Heart right ventricle (tissue), 16 donors: ENCODE measurements at places on chromosomes 1 and 21.

GRCh38 chr1:94382201-94382600 lies 36.0 kb upstream of the ABCD3 start:
- DNase-seq, result no peak

- no peak for DNase-seq
Measured at GRCh38 chr21:42411197-42411869, 7.6 kb downstream of the UBASH3A start.

GRCh38 chr1:20321573-20321972 lies 30.9 kb downstream of the VWA5B1 start:
- DNase-seq, result no peak

DNA sequence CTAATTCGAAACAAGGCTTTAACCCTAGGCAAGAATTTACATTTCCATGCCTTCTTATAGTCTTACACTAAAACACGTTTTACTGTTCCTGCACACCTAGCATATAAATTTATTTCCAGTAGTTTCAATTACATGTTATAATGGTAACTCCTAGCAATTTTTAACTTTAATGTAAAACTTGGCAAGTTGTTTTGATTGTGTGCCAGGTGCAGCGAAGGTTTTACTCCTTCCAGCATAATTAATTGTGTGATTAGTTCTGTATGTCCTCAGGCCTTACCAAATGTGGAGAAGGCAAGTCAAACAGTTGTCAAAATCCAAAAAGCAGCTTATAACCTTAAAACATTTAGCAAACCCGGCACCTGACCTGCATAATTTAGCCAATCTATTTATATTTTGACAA lies 114.8 kb downstream of the KCNK1 start:
- no peak for DNase-seq

GRCh38 chr1:26696119-26696653 lies 371 bp downstream of the ARID1A start:
- DNase-seq, result no peak

DNA sequence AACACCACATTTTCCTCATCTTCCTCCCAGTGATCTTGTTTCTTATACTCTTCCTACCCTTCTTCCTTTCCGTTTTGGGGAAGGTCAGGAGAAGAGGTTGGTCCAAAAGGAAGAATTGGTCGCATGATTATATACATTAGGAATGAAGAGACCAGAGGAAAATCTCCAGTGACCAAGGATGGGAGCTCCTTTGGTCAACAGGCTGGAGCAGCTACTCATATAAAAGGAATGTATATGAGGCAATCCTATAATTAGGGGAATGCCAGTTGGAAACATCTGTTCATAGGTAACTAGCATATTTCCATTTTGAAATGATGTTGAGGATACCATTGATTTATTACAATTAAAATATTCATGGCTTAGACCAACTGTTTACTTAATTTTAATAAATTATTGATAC lies 114.5 kb downstream of the LRRC40 start:
- DNase-seq, result no peak

DNA sequence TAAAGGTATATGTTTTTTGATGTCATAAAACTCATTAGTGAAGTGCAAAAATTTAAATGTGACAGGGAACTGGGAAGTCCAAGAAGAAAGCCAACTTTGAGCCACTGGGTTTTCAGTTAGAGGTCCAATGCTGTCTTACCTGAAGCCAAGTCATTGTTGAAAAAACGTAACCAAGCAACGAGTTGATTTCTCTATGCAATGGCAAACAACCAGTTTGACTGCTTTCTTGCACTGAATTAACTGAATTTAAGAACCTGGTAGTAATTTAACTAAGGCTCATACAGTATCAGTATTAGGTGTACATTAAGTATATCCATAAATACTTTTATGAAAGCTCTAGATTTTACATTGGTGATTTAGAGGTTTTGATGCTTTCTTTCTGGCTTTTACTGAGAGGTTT lies 20.2 kb upstream of the S1PR1 start:
- no peak for DNase-seq

GRCh38 chr1:7615138-7615537 lies 156.0 kb upstream of the VAMP3 start:
- DNase-seq, result no peak

- no peak for DNase-seq
Measured at GRCh38 chr1:1937549-1938275, 18.6 kb upstream of the TMEM52 start.

- DNase-seq, result peak; percentile 67
Measured at GRCh38 chr1:39671793-39672550, at the start of gene NT5C1A. NT5C1A (minus strand) TSS chr1:39672107; CDS start chr1:39672038, 69 bp downstream.

DNA sequence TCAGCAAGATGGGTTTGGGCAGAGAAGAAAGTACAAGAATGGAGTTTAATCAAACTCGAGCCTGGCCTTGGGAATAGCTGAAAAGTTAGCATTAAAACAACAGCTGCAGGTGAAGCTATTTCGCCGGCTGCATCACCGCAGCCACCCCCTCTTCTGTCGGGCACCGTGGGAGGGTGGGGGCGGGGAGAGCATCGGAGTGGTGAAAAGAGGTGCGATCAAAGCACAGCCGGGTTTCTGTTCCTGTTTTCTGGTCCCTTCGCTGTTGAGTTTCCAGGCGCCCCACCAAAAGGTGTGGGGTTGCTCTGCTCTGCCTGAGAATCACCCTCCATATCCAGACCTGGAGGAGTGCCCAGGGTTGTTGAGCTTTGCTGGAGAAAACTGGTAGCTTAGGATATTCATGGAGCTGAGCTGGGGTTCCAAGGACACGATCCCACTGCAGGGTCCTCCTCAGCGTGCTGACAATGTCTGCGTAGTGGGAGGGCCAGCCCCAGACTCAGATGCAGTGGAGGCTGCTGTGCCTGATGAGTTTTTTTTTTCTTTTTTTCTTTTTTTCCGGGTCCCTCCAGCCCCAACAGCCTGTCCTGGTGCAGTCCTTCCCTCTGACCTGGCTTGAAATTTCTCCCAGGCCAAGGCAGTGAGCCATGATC lies 127.5 kb upstream of the C1orf174 start:
- DNase-seq, result no peak

- no peak for DNase-seq
Measured at GRCh38 chr1:169902751-169903150, 9.1 kb upstream of the SCYL3 start.

DNA sequence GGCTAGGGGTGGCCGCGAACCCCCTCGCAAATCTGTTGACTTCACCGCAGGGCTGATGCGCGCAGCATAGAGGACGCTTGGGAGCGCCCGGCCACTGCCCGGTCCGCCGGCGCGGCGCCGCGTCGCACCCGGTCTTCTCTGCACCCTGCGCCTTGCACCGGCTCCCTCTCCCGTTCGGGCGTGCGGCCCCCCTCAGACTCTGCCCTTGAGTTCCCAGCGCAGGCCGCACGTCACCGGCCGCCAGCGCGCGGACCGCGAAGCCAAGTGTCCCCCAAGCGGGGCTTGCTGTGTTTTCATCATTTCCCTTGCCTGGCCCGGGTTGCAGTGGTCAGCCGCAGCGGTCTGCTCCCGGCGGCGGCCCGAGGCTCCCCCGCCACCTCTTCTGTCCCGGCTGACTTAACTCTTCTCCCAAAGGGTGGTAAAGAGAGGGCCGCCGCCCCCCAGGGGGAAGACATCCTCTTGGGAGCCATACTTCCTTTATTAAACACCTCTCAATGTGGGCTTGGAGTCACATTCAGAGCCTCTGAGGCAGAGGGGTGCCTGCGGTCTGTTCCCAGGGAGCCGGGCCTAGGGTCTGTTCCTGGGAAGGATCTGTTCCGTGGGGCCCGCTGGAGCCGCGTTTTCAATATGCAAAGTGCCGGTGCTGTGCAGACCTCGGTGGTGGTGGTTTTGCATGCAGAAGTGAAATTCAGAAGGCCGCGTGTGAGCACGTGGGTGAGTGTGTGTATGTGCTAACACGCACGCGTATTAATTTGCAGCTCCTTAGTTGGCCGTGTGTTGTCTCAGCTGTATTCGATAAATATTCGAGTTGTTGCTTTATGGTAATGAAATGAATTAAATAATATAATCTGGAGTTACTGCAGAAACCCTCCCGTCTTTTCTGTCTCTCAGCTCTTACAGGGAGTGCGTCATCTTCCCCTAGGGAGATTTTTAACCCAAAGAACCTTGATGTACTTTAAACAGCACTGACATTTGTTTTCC lies 17.6 kb downstream of the PBX1 start:
- DNase-seq, result peak; percentile 18

DNA sequence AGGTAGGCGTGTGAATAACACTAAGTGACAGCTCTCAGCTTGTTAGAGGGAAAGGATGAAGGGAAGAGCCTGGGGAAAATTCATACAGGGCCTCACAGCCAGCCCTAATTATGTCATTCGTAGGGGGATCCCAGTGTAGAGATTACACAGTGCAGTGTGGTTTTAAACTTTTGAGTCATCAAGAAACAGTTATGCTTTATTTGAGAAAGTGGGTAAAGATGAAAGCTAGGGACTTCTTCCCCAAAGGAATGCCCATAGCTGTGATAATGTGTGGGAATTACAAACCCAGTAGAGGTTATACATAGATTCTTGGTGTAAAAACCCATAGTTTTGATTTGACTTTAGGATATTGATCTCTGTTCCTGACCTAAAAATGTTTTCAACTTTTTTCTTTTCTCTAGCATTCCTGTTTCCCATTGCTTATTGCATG lies 1.9 kb downstream of the TTF2 start:
- no peak for DNase-seq

GRCh38 chr1:152034654-152035538 lies 1.9 kb downstream of the S100A11 start:
- peak; percentile 48 for DNase-seq

DNA sequence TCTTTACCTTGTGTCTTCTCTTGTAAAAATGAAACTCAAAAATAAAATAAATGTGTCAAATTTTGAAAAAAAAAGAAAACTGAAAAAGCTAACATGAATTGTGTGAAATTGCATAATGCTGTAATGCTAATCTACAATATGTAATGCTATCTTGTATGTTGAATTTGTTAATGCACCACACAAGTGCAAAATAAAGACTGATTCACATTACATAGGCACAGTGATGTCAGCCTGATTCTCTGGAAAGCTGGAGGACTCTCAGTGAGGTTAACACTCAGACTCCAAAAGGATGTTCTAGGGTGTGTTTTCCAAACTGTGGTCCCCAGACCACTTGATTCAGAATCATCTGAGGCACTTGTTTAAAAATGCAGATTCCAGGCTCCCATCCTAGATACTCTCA lies 25.6 kb downstream of the SYT11 start:
- DNase-seq, result no peak

DNA sequence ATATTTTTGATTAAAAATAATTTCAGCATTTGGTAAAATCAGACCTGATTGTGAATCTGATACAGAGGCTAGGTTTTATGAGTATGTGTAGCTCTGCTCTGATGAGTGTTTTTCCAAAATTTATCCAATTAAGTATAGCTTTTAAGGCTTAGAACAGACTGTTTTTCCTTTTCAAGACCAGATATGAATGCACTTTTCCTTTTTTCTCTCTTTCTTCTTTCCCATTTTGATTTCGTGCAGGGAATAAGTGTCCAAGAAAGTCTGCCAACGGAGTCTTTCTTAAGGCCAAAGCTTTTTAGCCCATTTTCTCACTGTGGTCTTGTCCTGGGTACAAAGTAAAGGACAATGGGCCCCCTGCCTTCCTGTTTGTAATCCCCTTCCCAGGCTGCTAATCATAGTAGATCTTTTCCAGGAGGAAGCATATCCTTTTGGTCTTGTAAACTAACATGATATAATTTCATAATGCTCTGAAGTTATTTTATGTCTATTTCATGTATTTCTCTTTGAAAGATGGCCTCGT lies 2.9 kb downstream of the KIF1B start:
- DNase-seq, result no peak

DNA sequence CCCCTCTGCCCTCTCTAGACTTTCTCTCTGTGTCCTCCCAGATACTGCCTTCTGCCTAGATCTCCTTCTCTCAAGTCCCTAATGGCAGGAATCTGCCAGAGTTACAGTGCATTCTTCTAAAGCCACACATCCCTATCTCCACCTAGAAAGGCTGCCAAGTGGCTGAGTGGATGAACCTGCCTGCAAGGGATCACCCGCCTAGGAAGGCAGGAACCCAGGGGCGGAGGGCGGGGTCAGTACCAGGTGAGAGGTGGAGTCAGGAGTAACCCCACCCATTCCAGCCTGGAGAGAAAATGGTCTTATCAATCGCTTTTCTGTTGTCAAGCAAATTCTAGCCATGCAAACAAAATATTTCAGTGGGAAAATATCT lies 60.8 kb downstream of the BCAR3 start:
- DNase-seq, result no peak

DNA sequence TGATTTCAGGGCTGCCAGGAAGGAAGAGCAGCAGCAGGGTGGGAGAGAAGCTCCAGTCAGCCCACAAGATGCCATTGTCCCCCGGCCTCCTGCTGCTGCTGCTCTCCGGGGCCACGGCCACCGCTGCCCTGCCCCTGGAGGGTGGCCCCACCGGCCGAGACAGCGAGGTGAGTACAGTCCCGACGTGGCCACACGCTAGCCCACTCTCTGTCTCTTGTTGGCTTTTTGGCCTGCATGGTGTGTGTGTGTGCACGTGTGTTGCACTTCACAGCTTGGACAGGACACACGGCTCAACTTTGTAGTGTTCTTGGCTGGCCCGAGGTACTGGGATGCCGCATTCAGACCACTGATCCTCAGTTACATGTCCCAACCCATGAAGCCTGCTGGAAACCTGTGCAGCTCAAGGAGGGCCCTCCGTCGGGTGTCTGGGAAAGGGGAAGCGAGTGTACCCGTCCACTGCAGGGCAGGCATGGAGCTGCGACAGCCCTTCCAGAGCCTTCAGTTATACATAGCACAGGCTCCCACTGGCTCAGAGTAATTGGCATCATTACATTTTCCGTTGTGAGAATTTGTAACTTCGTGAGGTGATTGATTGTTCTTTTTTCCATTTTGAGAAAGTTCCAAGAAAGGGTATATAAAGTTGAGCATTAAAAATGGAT lies 454 bp downstream of the CORT start:
- no peak for DNase-seq

DNA sequence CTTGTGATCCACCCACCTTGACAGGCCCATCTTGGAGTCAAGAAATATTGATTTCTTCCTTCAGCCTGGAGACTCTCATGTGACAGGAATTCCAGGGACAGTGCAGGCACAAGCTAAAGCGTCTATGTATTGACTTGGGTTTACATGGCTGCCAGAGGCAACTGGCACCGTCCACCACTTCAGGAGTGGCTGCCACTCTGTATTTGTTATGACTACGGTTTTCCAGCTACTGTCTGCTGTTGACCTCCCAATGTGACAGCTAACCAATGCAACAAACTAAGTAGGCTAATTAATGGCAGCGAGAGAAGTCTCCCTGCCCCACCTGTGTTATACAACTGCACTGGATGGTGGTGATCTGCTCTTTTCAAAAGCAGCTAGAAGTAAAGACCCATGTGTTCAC lies 56.9 kb downstream of the CD58 start:
- DNase-seq, result peak; percentile 56

DNA sequence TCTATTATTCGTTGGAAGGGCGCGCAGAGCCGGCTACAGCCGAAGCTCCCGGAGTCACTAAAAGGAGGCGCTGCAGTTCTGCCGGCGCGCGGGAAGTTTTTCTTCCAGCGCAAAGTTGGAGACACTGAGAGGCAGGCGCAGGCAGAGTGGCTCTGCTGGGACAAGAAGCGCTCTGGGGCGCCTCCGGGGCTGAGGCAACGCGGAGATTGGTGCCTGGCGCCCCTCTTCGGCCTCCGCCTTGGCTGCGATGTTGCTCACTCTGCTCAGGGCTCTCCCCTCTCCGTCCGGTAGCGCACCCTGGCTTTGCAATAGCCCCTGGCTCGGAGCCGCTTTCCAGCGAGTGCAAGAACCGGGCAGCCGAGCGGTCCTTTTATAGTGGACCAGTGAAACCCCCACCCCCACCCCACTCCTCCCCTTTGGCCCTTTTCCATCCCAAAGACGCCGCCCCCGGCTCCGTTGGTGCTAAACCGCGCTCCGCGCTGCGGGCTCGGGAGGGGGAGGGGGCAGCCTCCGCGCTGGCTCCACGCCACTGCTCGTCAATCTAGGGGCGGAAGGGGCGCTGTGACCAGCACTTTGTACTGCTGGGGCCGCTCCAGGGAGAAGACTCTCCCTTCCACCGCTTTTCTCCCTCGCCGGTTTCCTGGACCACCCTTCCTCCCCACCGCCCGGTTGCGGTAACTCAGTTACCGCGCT lies at the start of gene ADAMTS1:
TSS of gene ADAMTS1 (minus strand) at position 344 of the 693 bp plus-strand sequence. CDS start 455 bp downstream, outside the sequence.
- peak; percentile 94 for DNase-seq
